ENCODE measurements at places on chromosomes 11 and 22.

- no peak for DNase-seq
Observed at GRCh38 chr11:88175569-88176075, 379 bp upstream of the RAB38 start.

DNA sequence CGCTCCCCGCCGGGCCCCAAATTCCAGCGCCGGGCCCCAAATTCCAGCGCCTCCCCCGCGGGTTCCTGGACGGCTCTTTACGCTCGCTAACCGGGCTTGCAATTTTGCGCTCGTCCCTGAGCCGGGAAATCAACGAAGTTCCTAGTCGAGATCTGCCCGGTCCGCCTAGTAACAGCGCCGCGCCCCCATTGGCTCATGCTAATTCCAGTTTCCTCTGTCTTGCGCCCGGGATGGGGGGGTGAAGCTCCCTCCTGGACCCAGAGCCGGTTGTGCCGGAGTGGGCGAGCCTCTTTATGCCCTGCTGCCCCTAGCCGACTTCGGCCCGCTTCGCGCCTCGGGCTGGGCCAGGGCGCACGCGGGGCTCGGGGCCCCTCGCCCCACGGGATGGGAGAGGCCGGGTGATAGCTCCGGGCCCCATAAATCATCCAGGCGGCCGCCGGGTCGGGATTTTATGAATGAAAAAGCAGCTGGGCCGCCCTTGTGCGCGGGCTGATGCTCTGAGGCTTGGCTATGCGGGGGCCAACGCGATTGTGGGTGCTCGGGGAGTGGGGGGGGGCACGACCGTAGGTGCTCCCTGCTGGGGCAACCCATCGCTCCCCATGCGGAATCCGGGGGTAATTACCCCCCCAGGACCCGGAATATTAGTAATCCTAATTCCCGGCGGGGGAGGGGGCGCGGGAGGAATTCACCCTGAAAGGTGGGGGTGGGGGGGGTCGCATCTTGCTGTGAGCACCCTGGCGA, 1.8 kb upstream of the CCND1 start:
- no peak for DNase-seq

DNA sequence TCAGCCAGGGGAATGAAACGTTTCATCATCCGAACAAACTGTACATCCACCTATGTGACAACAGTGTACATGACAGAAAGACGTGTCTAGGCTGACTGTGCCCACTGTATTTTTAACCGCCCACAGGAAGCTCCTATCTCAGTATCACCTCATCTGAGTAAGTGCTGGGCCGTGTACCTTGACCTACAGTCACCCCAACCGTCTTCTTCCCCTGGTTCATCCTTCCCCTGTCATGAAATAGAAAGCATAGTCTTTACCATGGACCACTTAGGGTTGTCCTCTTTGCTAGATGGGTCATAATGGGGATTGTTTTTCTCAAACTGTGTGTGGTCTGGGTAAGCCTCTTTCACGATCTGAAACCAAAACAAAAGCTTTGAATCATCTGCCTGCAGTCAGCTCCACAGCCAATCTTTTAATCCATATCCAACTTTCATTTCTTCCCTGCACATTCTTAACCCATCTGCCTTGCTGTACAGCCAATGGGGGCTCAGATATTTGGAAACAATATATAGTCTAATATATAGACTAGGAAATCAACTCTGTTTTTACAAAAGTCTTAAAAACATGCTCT, 4.2 kb downstream of the THYN1 start:
- DNase-seq: no peak

GRCh38 chr22:32211011-32211410, 6.1 kb upstream of the RFPL2 start:
- DNase-seq: no peak

DNA sequence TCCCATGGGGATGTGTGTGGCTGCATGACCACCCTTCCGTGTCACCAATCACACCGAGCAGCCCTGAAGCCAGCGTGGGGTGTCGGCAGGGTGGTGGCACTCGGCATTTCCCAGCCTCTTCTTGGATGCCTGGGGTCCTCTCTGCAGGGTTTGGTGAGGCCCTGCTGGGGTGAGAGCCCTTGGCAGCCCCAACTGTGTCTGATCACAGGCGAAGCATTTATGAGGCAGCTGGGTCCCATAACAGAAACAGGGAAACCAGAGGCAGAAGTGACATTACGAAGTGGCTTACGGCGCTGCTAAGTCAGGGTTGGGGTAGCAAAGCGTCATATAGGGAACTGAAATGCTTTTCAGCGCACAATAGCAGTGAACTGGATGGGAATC, 92.3 kb upstream of the SEPTIN5 start:
- DNase-seq: no peak

- no peak for DNase-seq
Observed at GRCh38 chr11:1531449-1532013, 40.5 kb downstream of the DUSP8 start.

GRCh38 chr11:96217206-96217605, 125.8 kb downstream of the MAML2 start:
- no peak for DNase-seq

DNA sequence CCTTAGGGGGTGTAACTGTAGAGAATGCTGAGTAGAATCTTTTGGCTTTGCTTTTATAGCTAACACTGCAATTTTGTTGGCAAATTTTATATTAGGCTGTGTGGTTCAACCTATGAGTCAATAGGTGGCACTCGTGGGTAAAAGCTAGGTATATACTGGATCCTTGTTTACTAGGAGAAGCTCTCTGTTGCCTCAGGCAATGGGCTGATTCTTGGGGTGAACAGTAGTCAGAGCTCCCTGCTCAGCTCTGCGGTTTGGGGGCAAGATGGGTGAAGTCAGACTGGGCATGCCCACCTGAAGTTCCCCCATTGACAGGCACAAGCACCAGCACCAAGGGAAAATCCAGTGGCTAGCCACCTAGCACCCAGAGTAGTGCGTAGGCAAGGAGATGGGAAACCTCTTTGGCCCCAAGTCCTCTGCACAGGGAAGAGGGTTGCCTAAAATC, 238.7 kb downstream of the FAM181B start:
- DNase-seq: no peak

GRCh38 chr11:119713359-119714040, 15.5 kb downstream of the NECTIN1 start:
- no peak for DNase-seq

DNA sequence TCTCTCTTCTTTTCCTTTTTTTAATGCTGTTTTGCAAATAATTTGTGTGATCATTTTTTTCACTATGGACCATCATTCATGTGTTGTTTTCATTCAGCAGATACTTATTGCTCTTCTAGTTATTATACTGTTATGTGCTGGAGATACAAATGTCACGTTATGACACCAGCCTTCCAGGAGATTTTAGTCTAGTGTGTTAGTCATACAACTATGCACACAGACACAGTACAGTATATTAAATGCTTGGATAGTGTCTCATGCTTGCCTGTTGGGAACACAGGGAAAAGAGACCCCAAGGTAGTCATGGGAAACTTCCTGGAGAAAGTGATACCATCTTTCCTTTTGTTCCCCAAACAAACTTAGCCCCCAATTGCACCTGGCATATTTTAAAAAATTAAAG, 116.1 kb downstream of the UVRAG start:
- no peak for DNase-seq

DNA sequence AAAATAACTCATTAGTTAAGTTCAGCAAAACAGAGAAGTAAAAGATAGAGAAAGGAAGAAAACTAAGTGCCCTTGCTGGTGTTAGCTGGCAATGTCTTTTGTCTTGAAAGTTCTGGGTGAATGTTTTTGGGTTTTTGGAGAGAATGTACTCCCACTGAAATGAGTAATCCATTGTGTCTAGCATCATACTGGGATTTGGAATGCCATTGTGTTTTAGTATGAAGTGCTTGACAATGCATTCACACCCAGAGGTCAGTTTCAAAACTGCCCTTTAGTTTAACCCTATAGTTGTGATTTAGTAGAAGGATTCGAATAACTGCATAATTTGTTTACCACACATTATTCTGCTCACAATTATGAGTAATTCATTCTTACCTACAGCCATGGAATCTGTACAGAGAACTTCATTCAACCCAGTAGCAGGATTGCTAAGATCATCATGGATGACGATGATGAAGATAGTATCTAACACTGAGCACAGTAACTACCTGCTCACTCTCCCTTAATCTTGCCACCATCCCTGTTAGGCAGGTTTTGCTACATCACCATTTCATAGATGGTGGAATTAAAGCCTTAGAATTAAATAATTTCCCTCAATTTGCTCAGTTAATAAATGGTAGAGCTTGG, 33.9 kb downstream of the MAML2 start:
- DNase-seq: no peak

GRCh38 chr22:34914846-34915245, 151.1 kb upstream of the ISX start:
- DNase-seq: no peak

DNA sequence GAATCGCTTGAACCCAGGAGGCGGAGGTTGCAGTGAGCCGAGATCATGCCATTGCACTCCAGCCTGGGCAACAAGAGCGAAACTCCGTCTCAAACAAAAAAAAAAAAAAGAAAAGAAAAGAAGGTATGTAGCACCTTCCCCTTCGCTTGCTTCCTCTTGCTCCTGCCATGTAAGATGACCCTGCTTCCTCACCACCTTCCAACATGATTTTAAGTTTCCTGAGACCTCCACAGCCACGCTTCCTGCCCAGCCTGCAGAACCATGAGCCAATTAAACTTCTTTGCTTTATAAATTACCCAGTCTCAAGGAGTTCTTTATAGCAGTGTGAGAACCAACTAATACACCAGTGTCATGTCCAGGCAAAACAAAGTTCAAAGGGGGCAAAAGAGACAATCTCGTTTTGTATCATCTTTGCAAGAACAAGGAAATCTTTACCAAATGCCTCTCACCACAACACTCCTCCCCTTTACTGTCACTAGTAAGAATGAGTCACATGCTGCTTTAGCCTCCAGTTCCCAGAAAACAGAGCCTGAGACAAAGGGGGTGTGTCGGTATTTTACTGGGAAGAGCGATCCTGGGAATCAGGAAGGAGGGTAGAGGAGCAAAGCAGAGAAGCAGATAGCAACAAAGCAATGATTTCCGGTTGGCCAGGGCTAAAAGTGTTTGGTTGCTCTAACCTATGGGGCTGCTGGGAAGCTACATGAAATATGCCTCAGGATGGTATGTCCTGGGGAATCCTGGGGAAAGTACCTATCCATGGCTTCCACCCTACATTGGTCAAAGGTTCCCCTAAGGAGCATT, 10.5 kb upstream of the MCHR1 start:
- DNase-seq: no peak

- DNase-seq: no peak
Observed at GRCh38 chr11:6240781-6241180, 1.9 kb downstream of the CNGA4 start.

- DNase-seq: no peak
Observed at GRCh38 chr11:6652182-6652581, 3.4 kb downstream of the DCHS1 start.

DNA sequence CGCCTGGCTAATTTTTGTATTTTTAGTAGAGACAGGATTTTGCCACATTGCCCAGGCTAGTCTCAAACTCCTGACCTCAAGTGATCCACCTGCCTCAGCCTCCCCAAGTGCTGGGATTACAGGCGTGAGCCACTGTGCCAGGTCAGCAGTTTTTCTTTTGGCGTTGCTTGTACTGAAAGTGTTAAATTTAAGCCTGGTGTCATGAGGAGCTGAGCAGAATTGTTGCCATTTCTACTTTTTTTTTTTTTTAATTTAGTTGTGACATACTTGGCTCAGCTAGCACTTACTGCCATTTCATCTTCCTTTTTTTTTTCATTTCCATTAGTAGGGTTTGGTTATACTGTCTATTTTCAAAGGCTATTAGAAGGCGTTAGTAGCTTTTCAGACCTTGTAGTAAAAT, 10.7 kb downstream of the TAB1 start:
- no peak for DNase-seq

DNA sequence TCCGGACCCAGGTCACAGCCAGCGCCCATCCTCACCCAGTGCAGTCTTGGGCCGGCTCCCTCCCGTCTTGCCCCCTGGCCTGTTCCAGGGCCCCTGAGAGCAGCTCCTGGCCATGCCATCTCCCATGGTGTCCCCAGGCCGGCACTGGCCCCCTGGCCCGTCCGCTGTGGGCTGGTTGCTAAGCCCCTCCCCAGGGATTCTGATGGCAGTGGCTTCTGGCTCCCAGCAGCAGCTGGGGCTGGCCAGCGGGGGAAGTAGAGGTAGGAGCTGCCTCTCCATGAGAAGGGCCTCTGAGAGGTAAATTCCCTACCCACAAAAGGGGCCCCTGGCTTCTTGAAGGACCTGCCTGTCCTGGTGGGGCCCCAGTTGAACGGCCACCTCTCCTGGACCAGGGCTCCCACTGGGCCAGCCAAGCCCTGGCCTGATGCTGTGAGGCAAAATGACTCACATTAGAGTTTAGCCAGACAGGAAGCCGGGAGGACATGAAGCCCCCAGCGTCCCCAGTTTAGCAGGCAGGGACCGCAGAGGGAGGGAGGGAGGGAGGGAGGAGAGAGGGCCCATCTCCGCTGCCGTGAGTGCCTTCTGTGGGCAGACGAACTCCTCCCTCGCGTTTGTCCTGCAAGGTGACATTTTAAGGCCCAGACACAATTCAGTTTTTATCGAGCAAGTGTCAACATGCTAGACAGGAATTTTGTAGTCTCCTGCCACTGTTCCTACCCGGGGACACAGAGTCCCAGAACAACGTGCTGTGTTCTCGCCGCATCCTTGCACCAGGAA, 32.9 kb upstream of the GAL start:
- DNase-seq: no peak

- no peak for DNase-seq
Observed at GRCh38 chr11:22444076-22444475, 105.9 kb downstream of the SLC17A6 start.

All from stimulated activated CD8-positive, alpha-beta memory T cell treated with anti-CD3 and anti-CD28 coated beads, Interleukin-4, amount 100 ng/mL, for 4 hours (primary cell).